ENCODE measurements at places on chromosomes 2 and 18.

DNA sequence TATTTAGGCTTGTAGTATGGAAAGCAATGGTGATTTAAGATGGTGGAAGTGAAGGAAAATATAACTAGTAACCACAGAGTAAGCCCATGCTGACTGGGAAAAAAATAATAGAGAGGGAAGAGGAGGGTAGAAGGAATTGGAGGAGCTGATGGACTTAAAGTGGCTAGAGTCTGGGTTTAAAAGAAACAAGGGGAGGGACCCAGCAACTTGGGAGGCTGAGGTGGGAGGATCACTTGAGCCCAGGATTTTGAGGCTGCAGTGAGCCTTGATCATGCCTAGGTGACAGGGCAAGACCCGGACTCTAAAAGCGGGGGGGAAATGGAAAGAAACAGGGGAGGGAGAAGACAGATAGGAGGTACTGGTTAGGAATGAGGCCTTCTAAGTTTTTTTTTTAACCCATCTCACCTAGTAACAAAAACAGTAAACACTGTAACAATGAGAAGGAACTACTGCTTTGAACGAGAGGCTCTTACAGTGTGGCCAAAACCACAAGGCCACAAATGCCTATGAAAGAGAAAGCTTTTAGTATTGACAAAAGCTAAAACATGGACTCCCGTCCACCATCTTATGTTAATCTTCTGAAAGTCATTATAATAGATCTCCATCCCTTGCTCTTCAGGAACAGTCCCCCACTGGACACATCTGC, 26.6 kb downstream of the METTL8 start:
- no peak for DNase-seq

- DNase-seq: no peak
Observed at GRCh38 chr2:134324947-134325346, 71.1 kb downstream of the MGAT5 start.

- DNase-seq: no peak
Observed at GRCh38 chr2:15385184-15385583, 175.9 kb downstream of the NBAS start.

DNA sequence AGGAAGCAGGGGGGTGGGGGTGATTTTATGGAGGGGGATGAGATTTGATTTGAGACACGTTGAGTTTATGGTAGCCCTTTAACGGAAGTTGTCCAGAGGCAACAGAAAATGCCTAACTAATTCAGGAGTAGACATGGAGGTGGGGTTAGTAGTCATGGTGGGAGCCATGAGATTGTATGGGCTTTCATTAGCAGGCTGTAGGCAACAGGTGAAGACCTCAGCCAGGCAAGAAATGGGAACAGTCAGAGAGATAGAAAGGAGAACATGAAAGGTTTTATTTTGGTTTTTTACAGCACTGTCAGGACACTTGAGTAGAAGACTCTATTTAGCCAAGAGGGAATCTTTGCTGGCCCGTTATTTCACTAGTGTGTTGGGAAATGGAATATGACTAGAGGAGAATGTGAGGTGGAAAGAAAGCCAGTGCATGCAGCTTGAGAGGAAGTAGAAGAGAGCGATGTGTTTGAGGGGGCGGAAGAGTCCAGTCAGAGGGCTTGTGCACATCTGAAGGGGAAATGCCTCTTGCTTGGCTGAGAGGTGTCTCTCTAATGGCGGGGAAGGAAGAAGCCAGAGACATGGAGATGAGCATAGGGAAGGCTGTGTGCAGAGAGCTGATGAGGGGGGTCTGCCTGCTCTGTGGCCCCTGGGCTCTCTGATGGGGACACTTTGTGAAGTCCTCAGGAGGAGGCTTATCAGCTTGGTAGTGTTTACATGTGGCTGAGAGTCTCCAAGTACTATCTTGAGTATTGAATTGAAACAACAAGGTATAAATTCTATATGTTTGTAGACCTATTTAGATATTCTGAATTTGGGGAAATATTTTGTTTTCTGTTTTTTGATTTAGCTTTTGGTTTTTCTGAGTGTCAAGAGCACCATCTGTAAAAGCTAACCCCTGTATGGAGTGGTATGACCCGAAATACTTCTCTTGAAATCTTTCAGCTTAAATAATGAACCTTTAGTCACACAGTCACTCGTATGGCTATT, 66.9 kb upstream of the ITM2C start:
- no peak for DNase-seq

- DNase-seq: no peak
Observed at GRCh38 chr2:8116661-8117060, 565.2 kb upstream of the ID2 start.

GRCh38 chr2:44705876-44706480, 235.5 kb upstream of the SIX3 start:
- no peak for DNase-seq

GRCh38 chr2:211846036-211846400, 692.6 kb downstream of the ERBB4 start:
- no peak for DNase-seq

GRCh38 chr2:5562426-5562825, 129.8 kb upstream of the SOX11 start:
- DNase-seq: no peak

DNA sequence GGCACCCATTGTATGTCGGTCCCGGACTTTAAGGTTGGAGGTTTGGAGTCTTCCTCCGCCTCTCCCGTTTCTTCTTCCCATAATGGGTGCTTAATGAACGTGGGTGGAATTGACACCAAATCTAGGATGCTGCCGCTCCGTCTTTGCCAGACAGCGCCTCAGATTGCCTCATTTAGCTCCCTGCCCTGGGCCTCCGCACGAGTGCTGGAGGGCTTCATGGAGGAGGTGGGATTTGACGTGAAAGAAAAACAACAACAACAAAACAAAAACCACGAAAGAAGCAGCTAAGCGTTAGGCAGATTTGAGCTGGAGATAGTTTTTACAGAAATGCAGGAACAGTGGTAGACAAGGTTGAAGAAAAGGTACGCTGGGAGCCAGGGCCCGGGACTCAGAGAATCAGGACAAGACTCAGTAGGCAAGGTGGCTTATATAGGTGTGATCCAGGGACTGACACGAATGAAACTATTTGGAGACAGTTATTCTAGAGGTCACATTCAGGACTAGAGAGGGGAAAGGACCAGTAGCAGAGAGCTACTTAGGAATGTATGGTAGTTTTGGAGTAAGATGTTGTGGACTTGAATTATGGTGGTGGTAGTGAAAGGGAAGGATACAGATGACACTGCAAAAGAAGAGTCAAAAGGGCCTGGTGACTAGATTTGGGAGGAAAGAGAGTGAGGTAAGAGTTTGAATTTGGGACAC, 605 bp downstream of the ZNF2 start:
- DNase-seq: no peak

DNA sequence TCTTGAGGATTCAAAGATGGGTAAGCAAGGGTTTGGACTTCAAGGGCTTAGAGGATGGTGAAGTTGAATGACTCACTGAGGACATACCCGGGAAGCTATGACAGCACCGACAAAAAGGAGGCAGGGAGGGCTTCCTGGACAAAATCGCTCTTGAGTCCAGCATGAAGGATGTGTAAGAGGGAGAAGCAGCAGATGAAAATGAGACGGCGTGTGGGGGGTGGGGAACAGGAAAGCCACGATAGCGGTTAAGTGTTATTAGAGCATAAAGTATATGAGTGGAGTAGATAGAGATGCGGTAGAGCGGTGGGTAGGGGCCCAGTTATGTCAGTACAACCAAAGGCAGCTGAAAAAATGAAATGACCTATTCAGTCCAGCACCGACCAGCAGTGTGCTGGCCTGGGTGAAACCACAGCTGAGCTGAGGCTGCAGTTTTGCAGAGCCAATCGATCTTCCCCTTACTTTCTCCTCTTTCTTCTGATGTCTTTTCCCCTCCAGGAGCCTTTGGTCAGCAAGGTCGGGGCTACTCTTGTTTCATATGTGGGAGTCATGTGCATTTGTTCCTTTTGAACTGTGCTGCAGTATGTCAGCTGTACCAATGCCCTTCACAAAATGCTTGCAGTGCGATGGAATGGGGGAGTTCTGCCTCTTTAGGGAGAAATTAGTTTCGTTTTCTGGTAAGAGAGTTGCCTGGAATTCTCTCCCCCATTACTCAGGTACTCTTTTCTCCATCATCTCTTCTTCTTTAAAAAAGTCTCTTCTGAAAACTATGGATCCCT, 2.0 kb upstream of the THUMPD2 start:
- DNase-seq: no peak

Data from activated CD8-positive, alpha-beta memory T cell treated with anti-CD3 and anti-CD28 coated beads for 4 hours (primary cell).